ENCODE measurements at places on chromosomes 16 and 17. TPM values are rescaled to one million over a fixed set of nuclear protein-coding genes. Genes with fewer than 3 reads are reported as not detected.

Gene TMEM106A
- total RNA-seq, result 3.7 TPM

Gene KLHL10
- total RNA-seq, result 2.7 TPM

DNA sequence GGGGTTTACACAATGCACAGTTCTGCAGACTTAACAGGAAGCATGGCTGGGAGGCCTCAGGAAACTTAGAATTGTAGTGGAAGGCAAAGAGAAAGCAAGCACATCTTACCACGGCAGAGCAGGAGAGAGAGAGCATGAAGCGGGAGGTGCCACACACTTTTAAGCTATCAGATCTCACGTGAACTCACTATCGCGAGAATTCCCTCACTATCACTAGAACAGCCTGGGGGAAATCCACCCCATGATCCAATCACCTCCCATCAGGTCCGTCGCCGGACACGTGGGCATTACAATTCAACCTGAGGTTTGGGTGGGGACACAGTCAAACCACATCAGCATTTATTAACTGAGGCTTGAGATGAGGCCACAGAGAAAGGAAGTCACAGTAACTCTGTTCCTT is 326.7 kb downstream of the C16orf95 start:
- ATAC-seq, result no peak

DNA sequence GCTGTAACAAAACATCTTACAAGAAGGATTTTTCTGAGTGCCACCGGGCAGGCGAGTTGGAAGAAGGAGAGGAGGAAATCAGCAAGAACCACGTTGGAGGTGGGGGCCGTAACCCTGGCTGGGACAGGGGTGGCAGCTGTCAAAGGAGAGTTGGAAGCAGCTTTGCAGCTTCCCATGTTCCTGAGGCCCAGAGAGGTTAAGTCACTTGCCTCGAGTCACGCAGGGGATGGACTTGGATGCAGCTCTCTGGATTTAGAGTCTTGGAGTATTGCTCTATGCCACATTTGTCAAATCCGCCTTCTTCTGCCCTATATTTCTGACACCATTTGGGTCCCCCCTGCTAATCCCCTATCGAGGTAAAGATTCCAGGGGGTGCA is 83.0 kb upstream of the CIBAR2 start:
- no peak for ATAC-seq

GRCh38 chr16:84096447-84097005 is 20.2 kb downstream of the MBTPS1 start:
- ATAC-seq, result no peak

GRCh38 chr16:66116163-66117002 is 250.1 kb upstream of the CDH5 start:
- ATAC-seq, result no peak

DNA sequence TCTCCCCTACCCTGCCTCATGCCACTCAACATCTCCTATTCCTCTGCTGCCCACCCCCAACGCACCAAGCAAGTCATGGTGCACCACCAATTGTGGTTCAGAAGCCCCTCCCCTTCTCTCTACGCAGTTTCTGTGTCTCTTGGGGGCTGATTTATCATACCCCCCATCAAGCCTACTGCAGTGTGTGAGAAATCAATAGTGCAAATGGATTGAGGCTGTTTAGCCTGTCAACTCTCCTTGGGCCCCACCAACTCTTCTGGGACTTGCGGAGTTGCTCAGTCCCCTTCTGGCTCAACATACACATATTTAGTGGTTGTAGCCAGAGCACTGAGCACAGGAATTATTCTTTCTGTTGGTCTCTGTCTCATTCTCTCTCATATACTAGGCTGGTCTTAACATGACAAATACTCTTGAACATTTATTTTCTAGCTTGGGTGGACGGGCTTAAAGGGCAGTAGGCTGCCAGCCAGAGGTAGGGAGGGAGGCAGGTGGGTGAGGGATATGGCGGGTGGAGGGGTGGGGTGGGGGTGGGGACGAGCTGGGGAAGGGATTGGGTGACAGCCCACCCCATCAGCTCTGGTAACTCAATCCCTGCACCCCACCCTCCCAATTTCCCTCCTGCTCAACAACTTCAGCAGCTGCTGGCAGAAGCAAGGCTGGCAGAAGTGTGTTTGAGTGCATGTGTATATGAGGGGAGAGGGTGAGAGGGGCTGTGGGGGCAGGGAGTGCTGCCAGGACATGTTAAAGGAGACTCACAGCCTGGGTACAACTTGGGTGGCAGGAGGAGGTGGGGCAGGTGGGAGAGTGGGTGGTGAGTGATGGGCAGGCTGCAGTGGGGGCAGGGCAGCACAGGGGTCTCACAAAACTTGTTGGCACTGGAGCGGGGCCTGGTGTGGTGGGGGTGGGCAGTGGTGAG is 4.9 kb downstream of the RARA start:
- no peak for ATAC-seq

DNA sequence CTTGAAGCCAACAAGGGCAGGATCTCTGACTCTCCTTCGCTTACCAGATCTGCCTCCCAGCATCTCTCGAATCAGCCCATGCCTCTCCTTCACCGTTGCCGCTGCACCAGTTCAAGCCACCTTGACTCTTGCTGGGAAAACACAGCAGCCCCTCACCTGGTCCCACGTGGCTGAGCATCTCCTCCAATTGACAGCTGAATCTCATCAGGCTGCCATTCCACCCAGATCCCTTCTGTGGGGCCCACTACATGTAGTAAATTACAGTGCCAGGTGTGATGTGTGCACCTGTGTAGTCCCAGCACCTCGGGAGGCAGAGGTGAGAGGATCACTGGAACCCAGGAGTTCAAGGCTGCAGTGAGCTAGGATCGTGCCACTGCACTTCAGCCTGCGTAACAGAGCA is 37.8 kb upstream of the C16orf78 start:
- ATAC-seq, result no peak

DNA sequence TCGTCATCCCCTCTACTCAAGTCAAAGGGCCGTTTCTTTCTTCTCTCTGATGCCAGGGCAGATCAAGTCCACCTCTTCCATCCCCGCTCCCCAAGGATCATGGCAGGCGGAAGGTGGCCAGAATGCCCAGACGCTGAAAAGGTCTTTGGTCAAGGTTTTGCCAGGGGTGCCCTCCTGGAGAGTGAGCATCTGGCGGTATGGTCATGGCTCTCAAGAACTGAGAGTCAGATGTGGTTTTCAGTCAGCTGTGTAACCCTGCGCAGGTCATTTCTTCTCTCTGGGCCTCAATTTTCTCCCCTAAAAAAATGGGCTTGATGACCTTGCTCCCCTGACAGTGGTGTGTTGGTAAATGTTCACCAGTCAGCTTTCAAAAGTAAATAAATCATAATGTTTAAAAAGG is 12.4 kb downstream of the FOXN1 start:
- no peak for ATAC-seq

DNA sequence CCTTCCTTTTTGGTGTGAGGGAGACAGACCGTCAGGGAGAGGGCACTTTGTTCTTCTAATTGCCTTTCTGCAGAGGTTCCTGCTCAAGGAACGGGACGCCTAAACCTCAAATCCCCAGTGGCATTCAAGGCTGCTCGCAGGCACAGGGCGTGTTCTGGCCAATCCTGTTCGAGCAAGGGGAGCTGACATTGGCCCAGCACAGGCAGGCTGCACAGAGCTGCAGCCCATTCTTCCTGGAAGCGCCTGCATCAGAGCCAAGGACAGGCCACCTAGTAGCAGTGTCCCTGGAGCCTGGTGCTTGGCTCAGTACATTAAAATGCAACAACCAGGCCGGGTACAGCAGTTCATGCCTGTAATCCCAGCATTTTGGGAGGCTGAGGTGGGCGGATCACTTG is 72.2 kb upstream of the CREBBP start:
- peak; percentile 82 for ATAC-seq

DNA sequence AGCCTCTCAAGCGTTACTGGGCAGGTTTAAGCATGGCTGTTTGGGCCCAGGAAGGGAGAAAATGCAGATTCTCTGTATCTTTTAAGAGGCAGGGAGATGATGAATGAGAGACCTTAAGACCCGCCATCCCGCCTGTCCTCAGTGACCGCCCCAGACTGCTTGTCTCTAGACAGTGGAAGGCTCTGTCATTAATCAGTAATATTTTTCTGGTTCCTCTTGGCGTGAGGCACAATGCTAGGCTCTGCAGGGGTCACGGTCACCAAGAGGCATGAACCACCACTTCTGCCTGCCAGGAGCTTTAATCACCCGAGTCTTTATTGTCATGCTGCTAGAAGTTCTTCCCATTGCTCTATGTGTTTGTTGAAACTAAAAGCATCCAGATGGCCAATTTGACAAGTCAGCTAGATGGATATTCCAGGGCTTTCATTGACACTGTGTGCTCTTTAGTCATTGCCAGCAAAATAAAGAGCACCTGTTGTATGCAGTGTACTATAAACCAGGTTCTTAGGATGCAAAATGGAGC is 3.2 kb downstream of the SLC6A2 start:
- ATAC-seq, result no peak

- no peak for ATAC-seq
Observed at GRCh38 chr17:47687748-47688147, 6.2 kb upstream of the TBKBP1 start.

DNA sequence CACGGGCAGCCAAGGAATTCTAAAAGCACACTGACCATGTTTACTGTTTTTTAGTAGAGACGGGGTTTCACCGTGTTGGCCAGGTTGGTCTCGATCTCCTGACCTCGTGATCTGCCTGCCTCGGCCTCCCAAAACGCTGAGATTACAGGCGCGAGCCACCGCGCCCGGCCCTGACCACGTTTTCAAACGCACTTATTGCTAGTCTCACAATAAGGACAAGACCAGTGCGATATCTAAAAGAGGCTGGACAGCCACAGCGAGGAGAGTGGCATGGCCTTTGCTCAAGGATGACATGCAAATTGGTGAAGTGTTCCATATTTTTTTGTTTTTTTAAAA is 35.0 kb upstream of the CLEC18B start:
- no peak for ATAC-seq

- ATAC-seq, result no peak
Observed at GRCh38 chr16:1601489-1601888, 10.4 kb downstream of the IFT140 start.

- ATAC-seq, result no peak
Observed at GRCh38 chr17:73132085-73132492, 32.7 kb upstream of the SSTR2 start.

Data from gastroesophageal sphincter (tissue), 4 donors.